ENCODE measurements at places on chromosomes 7 and 10.

DNA sequence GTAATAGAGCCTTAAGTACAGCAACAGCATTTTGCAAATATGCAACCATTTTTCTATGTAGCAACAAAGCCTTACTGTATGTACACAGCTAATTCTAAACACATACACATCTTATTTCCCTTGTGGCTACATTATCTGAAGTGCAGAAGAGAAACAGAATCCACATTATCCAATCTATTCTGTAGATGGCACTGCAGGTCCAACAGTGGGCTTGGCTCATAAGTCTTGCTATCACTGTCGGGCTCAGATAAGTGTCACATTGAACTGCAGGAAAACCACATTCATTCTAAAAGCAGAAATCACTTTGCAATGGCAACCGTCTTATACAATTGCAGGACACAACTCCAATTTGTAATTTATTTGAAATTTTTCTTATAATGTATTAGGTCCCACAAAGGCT is 109.8 kb upstream of the NOBOX start:
- no peak for DNase-seq

GRCh38 chr7:150903606-150904005 is 51.3 kb downstream of the AOC1 start:
- DNase-seq, result no peak

- DNase-seq, result no peak
Measured at GRCh38 chr7:46156086-46156485, 235.0 kb upstream of the IGFBP3 start.

GRCh38 chr7:151276666-151277590 is 28.4 kb upstream of the SMARCD3 start:
- peak; percentile 71 for DNase-seq

DNA sequence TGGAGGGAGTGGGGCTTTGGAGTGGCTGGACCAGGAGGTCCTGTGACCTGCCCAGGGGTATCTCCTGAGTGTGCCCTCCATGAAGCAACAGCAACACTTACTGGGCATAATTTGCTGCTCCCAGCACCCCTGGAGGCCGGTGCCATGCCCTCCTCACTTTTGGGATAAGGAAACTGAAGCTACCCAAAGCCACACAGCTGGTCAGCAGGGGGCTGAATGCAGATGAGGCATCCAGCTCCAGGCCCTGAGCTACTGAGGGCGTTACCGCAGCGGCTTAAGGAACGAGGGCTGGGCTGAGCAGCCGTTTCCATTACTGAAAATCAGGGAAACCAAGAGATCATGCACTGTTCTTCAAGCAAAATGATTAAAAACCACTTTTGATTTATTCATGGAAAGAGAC is 408.9 kb downstream of the GLRX3 start:
- DNase-seq, result no peak

GRCh38 chr10:27256299-27257189 is 15.9 kb upstream of the ACBD5 start:
- no peak for DNase-seq

DNA sequence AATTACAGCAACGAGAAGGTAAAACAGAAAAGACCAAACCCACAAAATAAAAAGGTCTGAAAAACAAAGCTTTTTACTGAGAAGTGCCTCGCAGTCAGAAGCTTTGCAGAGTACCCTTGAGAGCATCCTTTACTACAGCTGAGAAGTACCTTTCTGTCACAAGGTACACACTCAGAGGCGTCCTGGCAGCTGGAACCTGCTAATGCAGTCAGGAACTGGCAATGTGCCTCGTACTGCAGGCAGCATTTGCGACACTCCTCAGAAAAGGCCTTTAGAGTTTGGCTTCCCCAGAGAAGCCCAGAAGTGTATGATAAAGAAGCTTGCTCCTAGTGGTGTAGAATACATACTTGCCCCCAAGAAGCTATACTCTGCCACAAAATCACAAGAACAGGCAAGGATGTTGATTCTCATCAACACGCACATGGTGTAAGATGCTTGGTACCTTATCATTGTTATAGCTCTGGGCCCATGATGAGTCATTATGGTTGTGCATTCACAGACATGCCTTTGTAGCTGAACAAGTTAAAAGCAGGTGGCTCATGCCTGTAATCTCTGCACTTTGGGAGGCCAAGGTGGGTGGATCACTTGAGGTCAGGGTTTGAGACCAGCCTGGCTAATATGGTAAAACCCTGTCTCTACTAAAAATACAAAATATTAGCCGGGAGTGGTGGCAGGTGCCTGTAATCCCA is 2.0 kb upstream of the GTPBP4 start:
- DNase-seq, result no peak

DNA sequence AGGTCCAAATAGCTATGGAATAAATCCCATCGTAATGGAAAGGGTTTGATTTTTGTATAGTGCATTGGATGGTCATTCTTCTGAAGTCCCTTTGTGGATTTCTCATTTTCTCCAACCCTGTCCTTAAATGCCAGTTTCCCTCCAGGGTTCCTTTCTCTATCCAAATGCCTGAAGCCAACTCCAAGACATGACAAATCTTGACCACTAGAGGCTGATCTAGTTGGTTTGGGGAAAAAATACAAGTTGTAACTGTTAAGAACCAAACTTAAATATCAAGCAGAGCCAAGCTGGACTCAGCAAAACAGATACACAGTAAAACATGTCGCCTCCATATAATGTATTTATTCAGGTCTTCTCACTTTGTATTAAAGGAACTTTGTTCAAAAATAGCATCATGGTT is 28.7 kb downstream of the FRMD4A start:
- no peak for DNase-seq

- no peak for DNase-seq
Measured at GRCh38 chr7:3911685-3912084, 610.6 kb downstream of the SDK1 start.

DNA sequence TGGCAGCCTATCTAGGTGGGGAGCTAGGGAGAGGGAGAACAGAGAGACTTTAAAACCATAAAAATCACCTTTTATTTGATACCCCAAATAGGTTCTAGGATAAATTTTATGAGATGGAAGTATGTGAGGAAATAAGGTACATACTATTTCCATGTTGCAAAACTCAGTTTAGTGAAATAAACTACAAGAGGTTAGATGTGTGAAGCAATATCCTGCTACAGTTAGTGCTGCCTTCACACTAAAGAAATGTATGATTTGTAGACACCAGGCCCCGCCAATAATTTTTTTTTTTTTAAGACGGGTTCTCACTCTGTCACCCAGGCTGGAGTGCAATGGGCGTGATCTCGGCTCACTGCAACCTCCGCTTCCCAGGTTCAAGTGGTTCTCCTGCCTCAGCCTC is 34.4 kb upstream of the RSBN1L start:
- no peak for DNase-seq

DNA sequence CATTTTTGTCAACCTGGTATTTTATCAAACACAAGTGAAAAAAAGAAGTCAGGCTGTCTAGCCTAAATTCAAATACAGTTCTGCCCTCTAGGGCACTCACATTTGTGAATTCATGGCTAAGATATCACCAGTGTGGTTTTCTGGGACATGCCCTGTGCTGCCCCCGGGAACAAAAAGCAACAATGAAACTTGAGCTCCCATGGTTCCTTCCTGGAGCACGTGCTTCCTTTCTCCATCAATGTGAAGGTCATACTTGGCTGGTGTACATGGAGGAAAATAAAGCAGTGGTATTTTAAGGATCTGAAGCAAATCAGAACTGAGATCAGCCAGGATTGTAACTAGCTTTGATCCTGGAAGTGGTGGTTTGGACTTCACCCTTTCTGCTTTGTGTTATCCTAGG is 128.9 kb upstream of the FRMD4A start:
- DNase-seq, result no peak

DNA sequence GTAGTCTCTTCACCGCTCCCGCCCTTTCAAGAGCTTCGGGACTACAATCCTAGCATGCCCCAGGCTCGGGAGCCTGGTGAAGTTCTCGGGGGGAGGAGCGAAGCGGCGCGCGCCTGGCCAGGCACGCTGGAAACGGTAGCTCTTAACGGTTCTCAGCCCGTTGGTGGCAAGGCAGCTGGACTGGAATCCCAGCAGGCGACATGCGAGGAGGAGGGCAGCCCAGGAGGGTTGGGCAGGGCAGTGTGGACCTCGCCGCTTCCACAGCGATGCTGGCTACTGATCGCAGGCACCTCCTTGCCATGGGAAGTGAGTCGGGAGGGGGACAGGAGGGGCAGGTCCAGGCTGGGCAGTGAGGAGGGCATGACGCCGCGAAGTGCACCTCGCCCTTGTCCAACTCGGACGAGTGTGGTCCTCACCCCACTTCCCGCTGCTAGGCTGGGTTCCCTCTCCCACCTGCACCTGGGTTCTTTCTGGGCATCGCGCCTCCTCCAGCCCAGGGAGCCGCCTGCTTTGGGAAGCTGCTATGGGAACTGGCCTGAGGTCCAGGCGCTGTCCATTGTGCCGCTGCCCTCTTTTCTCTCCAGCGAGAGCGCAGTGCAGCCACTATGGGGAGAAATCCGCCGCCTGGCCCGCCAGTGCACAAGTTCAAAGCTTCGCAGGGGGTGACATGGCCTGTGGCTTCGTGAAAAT is 367.8 kb upstream of the NUPR2 start:
- DNase-seq, result no peak

GRCh38 chr7:43758029-43758821 is at the start of gene BLVRA:
BLVRA (plus strand) TSS chr7:43758680; CDS start chr7:43771159, 12,479 bp downstream.
- DNase-seq, result peak; percentile 73

GRCh38 chr10:102433619-102434046 is 1.3 kb upstream of the CUEDC2 start:
- no peak for DNase-seq

- no peak for DNase-seq
Measured at GRCh38 chr7:1665549-1666316, 4.3 kb upstream of the ELFN1 start.

DNA sequence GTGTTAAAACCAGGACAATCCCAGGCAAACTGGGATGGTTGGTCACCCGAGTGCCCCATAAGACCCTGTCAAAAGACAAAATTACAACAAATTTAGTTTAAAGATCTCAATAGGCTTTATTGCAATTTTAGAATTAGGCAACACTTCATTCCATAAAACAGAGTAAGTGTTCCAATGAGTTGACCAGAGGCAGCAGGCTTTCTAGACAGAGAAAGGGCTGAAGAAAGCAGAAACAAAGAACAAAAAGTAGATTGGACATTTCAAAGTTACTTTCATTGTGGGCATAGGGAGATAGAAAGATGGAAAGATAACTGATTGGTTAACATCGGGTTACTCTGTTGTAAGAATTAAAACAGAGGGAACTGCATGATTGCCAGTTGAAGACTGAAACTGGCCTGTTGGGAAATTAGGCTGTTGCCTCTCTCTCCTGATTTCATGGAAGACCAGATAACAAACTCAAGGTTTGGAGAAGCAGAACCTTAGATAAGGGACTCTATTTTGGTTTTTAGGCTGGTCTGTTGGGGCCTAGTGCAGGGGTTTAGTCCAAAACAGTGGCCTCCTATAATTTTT is 36.3 kb downstream of the ENTPD1 start:
- DNase-seq, result no peak

DNA sequence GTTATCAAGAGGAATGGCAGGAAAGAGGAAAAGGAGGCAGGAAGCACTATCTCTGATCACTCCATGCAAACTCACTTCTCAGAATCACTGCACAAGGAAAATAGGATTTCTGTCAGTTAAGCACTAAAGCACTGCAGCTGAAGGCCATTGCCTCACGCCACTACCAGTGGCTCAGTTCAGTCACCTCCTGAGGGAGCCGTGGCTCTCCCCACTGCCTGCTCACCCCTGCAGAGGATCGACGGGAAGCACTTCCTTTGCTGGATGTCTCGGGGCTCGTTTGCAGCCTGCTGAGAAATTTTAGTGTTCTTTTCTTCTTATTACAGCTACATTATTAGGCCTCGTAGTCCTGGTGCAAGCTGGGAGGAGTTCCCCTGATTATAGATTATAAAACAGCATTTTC is 90.1 kb upstream of the ADCY1 start:
- no peak for DNase-seq

DNA sequence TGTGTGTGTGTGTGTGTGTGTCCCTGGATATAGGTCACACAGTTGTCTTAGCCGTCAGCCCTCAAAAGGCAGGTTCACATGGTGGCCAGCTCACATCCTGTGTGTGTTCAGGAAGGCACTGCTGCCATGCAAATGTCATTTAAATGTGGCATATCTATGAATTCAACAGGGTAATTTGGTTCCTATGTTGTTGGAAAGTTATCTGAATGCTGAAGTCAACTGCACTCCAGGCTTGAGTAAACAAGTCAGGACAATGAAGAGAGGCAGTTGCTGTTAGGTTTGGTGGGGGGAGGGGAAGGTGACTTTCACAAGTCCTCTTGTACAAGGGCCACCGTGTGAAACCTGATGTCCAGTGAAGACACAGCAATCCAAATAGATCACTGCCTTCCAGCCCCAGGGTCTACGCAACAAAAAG is 61.1 kb downstream of the PTPRE start:
- DNase-seq, result no peak

DNA sequence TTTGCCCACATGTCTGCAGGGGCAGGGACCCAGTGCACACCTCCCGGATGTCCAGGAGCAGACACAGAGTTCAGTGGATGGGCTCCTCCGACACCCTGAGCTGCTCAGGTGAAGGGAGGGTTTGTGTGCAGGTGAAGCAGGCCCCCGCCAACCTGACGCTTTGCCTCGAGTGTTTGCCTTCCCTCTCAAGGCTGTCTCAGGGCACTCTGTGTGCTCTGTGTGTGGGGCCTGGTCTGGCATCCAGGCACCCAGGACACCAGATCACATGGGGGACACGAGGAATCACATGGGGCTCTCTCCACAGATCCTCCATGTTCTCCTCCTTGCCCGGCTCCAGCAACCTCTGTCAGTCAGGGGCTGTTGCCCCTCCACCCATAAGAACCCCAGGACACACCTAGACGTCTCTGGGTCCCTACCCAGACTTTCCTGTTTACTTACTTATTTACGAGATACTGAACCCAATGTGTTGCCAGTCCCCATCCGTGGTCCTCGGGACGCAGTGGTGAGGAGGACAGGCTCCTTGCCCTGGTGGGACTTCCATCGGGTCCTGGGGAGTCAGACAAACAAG is 99.5 kb downstream of the HTR5A start:
- DNase-seq, result no peak

DNA sequence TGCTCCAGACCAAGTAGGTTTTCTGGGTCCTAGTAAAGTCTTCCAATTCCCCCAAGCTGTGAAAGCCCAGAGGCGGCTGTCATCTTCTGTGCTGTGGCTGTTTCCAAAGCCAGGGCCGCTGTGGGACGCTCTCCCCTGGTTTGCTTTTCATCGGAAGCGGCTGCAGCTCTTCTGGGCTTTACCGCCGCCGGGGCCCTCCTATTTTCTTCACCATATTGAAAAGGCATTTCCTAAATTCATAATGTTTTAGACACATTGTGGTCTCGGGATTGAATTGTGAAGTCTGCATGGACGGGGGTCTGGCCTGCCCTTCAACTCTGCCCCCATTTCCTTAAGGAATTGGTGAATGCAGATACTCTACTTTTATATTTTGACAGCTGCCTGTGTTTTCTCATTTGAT is 551.4 kb upstream of the MGMT start:
- no peak for DNase-seq
